Fibroblast of skin of right biceps (primary cell): ENCODE measurements at places on chromosomes 13 and 19.
A peak's percentile ranks its signal among the peaks of the same experiment; 100 is the strongest.

DNA sequence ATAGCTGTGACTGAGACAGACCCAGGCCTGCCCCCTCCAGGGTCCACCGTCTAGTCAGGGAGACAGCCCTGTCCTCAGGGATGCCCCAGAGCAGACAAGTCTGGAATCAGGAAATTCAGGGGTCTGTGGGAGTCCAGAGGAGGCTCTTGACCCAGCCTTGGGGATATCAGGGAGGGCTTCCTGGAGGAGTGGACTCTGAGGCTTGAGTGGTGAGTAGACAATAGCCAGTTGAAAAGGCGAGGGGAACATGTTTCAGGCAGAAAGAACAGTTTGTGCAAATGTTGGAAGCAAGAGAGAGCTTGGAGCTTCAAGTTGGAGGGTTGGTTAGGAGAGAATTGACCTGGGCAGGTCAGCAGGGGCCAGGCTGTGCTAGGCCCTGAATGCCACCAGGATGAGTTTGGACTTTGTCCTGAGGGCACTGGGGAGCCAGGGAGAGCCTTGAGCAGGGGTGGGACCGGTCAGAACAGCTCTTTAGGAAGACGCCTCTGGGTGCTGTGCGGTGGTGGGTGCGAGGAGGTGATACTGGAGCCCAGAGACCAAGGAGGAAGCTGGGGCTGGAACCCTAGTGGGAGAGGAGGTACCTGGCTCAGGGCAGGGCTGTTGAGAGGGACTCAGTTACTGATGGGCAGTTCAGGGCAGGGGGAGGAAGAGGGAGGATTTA is 2.7 kb downstream of the CCDC9 start:
- no peak for DNase-seq

GRCh38 chr19:4911786-4912672 is 2.7 kb downstream of the UHRF1 start:
- DNase-seq = peak; percentile 100

DNA sequence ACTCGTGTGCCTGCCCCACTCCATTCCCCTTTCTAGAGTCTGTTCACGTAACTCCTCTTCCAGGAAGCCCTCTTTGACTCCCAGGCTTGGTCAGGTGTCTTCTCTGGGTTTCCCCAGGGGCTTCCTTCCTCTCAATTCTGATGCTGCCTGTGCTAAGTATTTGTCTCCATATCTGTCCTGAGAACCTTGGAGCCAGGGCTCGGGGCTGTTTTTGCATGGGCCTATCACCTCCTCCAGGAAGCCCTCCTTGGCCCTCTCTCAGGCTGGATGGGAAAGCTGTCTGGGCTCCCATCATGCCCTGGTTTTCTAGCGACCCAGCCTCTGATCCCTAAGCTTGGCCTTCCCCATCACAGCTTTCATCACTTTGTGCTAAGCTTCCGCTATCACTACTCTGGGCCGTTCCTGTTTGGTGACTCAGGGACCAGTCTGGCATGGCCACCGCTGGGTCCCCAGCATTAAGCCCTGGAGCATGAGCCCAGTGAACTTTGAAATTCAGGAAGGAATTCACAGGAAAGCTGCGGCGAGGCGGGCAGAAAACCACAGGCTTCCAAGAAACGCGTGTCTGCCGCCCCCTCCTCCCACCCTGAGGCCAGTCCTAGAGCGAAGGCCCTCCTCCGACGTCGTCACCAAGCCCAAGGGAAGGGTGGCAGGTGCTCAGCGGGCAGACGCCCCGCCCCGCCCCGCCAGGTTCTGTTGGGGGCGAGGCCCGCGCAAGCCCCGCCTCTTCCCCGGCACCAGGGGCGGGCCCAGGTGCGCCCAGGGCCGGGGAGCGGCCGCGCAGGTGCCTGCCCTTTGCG is 486 bp upstream of the SPINT2 start:
- DNase-seq = peak; percentile 87

DNA sequence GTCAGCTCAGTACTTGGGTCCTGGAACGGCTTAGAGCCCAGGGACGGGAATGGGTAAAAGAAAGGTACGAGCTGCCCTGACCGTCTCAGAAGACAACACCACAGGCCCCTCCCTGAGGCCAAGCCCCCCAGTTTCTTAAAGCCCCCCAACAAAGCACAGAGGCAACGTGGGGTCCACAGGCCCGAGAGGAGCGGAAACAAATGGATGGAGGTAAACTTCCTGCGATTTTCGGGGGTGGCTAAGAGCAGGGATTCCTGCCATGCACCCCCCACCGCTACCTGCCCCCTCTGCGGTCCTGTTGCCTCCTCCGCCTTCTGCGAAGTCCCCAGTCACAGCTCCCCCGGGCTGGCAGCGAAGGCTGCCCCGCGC is 48.2 kb downstream of the PTPRS start:
- no peak for DNase-seq

- DNase-seq = peak; percentile 51
Observed at GRCh38 chr19:19420570-19421298, 15.3 kb downstream of the GATAD2A start.

DNA sequence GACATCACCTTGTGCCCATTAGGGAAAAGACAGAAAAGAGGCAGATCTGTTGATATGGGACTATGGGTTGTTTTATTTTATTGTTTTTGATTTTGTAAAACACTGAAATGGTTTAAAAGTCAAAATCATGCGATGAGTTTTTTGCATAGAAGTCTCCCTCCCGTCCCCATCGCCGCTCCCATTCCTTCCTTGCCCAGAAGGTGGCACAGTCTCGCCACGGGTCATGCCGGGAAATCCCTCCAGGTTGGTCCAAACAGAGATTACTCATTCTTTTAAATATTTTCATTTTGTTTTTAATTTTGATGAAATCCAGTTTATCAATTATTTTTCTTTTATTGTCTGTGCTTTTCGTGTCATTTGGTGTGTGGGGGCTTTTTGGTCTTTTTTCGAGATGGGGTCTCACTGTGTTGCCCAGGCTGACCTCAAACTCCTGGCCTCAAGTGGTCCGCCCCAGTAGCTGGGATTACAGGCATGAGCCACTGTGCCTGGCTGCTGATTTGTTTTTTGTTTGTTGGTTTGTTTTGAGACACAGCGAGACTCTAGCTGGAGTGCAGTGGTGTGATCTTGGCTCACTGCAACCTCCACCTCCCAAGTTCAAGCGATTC is 9.2 kb downstream of the PGPEP1 start:
- peak; percentile 50 for DNase-seq

- DNase-seq = no peak
Observed at GRCh38 chr13:81051873-81052272, 710.9 kb upstream of the SPRY2 start.

DNA sequence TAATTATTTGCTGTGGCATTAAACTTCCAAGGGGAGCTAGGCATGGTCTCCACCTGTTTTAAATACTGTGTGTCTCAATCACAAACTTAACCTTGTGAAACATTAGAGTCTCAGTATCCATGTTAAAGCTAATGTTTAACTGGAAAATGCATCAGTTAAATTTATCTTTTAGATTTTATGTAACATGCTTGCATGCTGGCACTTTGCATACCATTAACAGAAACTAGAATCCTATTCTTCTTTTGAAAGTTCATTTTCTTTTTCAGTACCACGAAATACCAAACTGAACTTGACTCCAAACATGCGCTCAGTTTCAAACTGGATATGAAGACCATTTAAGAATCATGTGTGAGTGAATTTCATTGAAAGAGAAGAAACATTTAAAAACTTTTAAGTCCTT is 328.9 kb upstream of the SLC10A2 start:
- no peak for DNase-seq

DNA sequence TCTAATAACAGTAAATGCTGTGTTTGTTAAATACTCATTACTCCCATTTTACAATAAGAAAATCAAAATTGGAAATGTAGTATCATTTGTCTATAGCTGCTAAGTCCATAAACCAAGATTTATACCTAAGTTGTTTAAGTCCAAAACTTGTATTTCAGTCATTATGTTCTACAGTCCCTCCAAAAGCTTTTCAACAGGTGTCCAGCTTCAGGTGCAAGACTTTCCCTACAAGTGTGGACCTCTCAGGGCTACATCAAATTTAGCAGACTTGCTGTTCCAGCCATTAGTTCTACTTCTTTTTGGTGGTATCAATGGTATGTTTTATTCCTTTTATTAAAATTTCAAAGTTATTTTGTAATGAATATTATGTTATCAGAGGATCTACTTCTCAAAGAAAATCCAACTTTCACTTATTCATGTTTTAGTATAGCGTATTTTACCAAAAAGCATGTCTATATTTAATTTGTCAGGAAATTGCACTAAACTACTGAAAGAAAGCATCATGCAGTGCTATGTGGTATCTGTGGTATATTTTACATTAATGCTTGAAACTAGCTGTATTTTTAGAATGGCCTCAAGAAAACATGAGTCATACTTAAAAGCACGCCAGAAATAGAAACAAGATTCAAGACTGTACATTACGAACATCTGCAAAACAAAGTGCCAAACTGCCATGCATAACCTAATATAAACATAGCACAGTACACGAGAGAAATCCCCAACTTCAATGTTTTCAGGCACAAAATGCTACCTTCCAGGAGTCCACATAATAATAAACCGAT is 44.5 kb downstream of the VWA8 start:
- peak; percentile 91 for DNase-seq

GRCh38 chr13:99507054-99507453 is 5.8 kb downstream of the TM9SF2 start:
- DNase-seq = no peak

GRCh38 chr13:32905864-32906180 is 110.4 kb upstream of the KL start:
- no peak for DNase-seq

DNA sequence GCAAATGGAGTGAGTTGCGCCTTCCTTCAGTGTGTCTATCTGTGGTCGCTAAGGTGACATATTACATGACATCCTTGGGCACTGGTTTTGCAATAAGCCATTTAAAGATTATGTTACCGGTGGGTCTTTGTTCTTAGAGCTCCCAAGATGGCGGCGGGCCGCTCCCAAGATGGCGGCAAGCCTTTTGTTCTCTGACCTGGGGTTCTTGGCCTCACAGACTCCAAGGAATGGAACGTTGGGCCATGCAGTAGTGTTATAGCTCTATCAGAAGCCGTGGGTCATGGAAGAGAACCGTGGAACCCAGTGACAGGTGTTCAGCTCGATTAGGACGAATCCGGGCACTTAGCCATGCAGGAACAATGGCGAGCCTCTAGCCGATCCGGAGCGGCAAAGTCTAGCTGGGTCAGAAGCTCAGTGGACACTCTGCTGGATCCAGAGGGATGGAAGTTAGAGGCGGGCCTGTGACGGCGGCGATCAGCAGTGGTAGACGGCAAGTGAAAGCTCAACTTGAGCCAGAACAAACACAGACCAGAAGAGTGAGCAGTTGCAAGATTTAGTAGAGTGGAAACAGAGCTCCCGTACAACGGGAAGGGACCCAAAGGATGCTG is 188.6 kb downstream of the TEX29 start:
- DNase-seq = no peak

- DNase-seq = peak; percentile 53
Observed at GRCh38 chr13:43368003-43368402, 344.6 kb downstream of the DNAJC15 start.

DNA sequence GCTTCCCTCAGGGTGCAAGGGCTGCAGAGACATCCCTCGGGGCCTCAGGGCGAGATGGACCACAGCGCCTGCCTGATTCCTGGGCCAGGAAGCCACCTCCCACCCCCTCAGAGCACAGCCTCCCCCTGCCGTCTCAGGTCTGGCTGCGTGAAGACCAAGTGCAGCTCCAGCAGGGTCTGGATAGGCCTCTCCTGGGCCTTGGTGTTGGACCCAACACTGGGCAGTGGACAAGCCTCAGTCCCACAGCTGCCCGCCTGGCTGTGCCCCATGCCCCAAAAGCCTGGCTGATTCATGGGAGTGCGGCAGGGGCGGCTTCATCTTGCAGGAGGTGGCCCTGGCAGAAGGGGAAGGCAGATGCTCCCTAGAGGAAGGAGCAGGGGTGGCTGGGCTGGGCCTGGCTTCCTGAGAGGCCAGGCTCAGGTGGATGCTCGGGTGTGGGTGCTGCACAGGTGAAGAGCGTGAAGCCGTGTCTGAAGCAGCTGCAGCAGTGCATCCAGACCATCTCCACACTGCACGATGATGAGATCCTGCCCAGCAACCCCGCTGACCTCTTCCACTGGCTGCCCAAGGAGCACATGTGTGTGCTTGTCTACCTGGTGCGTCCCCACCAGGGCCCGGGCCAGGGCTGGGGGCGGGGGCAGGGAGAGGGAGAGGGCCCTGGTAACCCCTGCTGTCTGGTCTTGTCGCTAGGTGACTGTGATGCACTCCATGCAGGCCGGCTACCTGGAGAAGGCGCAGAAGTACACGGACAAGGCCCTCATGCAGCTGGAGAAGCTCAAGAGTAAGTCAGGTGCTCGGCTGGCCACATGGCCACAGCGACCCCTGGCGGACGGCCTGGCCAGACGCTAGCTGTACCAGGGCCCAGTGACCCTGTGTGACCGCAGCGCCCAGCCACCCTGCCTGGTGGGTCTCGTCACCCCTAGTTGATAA is 21.7 kb downstream of the MAU2 start:
- peak; percentile 27 for DNase-seq

- no peak for DNase-seq
Observed at GRCh38 chr19:743168-743687, 7.7 kb upstream of the MISP start.

DNA sequence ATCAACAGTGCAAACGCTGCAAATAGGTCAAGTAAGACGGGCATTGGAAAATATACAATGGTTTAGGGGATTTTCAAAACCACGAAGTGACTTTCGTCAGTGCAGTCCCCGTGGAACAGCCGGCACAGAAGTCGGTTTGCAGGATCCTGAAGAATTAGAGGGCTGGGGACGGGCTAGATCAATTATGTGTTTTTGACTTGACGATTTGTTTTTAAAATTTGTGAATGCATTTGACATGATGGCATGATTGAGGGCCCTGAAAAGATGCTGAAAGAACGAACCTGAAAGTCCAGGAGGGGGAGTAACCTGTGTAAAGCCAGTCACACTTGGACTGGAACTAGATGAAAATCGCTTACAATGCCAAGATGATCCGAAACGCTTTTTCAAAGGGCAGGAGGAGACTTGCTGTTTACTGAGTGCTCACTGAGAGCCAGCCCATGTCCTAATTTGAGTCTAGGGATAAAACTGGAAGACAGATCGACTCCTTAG is 8.9 kb upstream of the DGKH start:
- DNase-seq = no peak

- DNase-seq = no peak
Observed at GRCh38 chr13:98801626-98802418, 49.4 kb upstream of the SLC15A1 start.

- no peak for DNase-seq
Observed at GRCh38 chr13:103803349-103803748, 737.1 kb upstream of the SLC10A2 start.

DNA sequence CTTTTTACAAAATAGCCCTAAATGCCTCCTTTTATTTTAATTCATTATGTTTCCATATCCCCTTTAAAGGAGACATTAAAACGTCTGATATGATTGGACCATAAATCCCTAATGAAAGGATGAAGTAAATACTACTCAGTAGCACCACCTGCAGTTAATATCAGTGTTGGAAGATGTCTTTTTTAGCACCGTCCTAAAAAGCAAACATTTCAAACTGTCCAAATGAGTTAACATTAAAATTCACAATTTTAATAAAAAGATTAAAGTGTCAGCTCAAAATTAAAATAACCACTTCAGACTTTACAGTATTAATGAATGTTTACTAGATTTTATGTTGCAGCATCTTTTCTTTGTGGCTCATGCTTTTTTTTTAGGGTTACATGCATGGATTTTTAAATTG is 12.3 kb downstream of the ZNF507 start:
- DNase-seq = no peak

GRCh38 chr13:109148243-109148642 is 518.8 kb downstream of the MYO16 start:
- DNase-seq = peak; percentile 68

GRCh38 chr13:74287724-74288169 is 153.5 kb upstream of the KLF12 start:
- DNase-seq = peak; percentile 82

GRCh38 chr13:19155321-19155861 is 26.2 kb downstream of the TUBA3C start:
- no peak for DNase-seq

- DNase-seq = no peak
Observed at GRCh38 chr13:99507551-99507950, 6.3 kb downstream of the TM9SF2 start.
